T-helper 2 cell treated with Interferon-gamma antibody and Interleukin-4, amounts not matched to agents 5 μg/mL and 100 μg/mL, for 36 hours (primary cell): ENCODE measurements at places on chromosomes 7 and 10.

DNA sequence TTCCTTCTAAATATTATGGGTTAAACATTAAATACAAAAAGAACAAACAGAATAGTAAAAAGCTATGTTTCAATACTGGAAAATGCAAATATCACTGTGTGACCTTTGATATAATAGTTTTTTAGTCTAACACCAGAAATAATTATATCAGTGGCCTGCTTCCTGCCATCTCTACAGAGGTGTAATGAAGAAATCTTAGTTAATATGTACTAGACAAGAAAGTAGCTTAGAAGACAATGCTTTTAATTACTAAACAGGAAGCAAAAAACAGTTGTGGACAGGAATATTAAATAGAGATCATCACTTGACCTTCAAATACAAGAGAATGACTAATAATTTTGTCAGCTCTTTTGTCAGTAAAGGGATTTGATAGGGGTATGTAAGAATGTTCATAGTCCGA, 47.4 kb upstream of the LRRN3 start:
- no peak overlapping the region for H3K27ac ChIP-seq
- DNase-seq: no peak
- H3K4me1 ChIP-seq: peaks cover 15% of the 10 kb centered on the region

DNA sequence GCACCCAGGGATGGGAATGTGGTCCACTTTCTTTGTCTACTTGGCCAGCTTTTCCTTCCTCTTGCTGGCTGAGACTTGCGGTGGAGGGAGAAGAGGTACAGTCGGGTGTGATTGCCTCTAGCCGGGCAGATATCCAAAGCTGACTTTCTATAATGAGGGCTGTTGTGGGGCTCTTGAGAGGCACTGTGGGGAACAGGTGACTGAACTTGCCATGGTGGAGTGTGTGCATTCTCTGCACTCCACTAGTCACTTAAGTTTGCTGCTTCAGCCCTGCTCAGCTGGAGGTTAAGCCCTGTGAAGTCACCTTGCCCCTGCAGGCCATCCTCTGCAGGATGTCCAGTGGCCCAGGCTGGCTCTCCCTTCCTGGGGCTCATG, 116.6 kb downstream of the AOAH start:
- no peak overlapping the region for H3K4me3 ChIP-seq
- peaks cover 29% of the 10 kb centered on the region for H3K36me3 ChIP-seq
- no peaks in the 10 kb centered on the region for H3K27me3 ChIP-seq
- peaks cover 19% of the 10 kb centered on the region for H3K4me1 ChIP-seq
- no peak for DNase-seq
- no peak overlapping the region for H3K27ac ChIP-seq

- H3K4me1 ChIP-seq: no peaks in the 10 kb centered on the region
- no peaks in the 10 kb centered on the region for H3K36me3 ChIP-seq
- no peak for DNase-seq
- H3K4me3 ChIP-seq: no peak overlapping the region
- H3K27ac ChIP-seq: no peak overlapping the region
These were observed 55.2 kb downstream of the LRRC18 start for GRCh38 chr10:48884179-48885045.

DNA sequence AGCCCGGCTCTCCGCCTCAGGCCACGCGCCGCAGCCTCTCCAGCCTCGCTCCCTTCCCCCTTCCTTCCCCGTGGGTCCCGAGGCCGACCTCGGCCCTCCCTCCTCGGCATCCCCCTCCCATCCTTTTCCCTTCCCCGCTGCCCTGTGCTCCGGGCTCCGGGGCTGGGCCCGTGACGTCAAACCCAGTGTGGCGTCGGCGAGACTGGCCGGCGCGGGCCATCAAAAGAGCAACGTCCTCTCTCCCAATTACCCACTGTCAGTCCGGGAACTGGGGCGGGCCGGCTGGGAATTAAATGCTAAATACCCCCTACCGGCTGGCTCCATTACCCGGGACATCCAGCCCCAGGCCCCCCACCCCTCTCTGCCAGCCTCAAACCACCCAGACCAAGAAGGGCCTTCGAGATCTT, 2.6 kb upstream of the GATA3 start:
- H3K4me1 ChIP-seq: peaks cover 28% of the 10 kb centered on the region
- H3K4me3 ChIP-seq: peak overlapping the region; percentile 92
- peaks cover 9% of the 10 kb centered on the region for H3K27me3 ChIP-seq
- peak overlapping the region; percentile 93 for H3K27ac ChIP-seq
- DNase-seq: peak; percentile 68

- no peaks in the 10 kb centered on the region for H3K27me3 ChIP-seq
- peaks cover 45% of the 10 kb centered on the region for H3K4me1 ChIP-seq
- H3K36me3 ChIP-seq: peaks cover 60% of the 10 kb centered on the region
- no peak for DNase-seq
- H3K4me3 ChIP-seq: peak overlapping the region; percentile 14
These were observed 79.1 kb downstream of the LARP4B start for GRCh38 chr10:852386-852785.
